ENCODE measurements at places on chromosomes 11 and 22. TPM values are rescaled to one million over a fixed set of nuclear protein-coding genes. Genes with fewer than 3 reads are reported as not detected.

The SULT4A1 gene
- not detected for total RNA-seq

GRCh38 chr22:43993072-43993760, 30.9 kb upstream of the PARVB start:
- peak; percentile 61 for DNase-seq

DNA sequence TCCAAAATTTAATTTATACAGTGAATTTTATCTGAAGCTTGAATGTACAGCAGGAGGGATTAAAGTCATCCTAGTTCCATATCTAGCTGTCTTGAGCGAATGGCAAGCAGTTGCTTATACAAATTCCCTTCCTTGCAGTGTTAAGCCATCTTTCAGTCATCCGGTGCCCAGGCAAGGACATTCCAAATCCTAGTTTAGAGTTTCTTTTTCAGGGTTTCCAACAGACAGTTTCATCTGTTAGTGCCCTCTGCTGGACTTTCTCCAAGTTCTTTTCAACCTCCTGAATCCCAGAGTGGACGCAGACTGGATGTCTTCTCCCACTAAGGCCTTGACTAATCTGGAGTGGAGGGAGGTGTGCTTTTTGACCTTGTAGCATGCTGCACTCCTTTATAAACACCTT, 45.4 kb downstream of the GRAMD1B start:
- DNase-seq: no peak

GRCh38 chr11:75431533-75432525, 1.2 kb downstream of the KLHL35 start:
- DNase-seq: no peak

GRCh38 chr22:41966607-41967240, 2.5 kb upstream of the SEPTIN3 start:
- peak; percentile 71 for DNase-seq

The VPREB1 gene
- not detected for total RNA-seq

DNA sequence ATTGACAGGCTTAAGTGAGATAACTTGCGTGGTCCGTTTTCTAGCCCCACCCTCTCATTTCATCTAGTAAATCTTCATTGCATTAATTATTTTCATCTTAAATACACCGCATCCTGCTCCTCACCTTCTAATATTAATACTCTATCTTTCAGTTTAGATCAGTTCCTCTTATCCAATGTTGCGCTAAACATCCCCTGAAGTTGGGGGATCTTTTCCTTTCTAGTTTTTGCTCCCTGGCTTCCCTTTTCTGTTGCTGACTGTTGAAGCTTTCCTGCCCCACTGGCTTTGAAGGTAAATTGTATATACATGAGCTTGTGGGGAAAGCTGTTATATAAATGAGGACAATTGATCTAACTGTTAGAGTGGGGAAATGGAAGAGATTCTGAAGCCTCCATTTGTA, 7.2 kb downstream of the CAT start:
- DNase-seq: no peak

GRCh38 chr11:14261066-14261465, 97.9 kb downstream of the RRAS2 start:
- DNase-seq: no peak
